HAP-1 (cell line): ENCODE measurements at places on chromosomes 5 and 9.

DNA sequence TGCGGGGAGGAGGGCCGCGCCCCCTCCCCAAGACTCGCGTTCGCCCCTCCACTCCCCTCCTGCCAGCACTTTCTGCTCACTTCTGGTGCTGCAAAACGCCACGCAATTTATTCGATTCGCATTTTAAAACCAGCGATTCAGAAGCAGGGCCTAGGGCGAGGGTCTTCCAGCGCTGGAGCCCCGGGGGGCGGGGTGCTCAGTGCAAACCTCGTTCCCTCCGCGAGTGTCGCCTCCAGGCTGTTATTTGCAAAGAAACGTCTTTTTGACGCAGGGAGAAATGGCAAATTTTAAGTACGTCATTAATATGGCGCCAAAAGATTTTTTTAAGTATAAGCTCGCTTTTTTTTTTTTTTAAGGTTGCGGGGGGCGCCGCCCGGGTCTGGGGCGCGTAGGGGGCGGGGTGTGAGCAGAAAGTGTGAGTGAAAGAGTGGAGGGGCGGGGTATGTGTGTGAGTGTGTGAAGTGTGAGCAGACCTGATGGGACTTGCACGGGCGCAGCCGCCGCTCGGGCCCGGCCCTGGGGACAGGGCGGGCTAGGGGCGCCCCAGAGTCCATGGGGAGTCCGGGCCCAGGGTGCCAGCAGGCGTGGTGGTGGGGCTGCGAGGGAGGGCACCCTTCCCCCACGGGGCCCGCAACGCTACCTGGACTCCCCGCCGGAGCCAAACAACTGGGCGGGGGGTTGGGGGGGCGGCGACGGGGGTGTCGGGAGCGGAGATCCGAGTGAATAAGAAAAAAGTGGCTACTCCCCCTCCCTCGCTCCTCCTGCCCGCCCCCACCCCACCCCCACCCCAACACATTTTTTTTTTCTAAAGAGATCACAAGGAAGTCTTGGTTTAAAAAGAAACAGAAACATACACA, at the start of gene JADE2:
Gene JADE2, plus strand, starts transcription at position 845 of the 857 bp plus-strand sequence. CDS start 10,188 bp downstream, outside the sequence.
- DNase-seq, result peak; percentile 73

DNA sequence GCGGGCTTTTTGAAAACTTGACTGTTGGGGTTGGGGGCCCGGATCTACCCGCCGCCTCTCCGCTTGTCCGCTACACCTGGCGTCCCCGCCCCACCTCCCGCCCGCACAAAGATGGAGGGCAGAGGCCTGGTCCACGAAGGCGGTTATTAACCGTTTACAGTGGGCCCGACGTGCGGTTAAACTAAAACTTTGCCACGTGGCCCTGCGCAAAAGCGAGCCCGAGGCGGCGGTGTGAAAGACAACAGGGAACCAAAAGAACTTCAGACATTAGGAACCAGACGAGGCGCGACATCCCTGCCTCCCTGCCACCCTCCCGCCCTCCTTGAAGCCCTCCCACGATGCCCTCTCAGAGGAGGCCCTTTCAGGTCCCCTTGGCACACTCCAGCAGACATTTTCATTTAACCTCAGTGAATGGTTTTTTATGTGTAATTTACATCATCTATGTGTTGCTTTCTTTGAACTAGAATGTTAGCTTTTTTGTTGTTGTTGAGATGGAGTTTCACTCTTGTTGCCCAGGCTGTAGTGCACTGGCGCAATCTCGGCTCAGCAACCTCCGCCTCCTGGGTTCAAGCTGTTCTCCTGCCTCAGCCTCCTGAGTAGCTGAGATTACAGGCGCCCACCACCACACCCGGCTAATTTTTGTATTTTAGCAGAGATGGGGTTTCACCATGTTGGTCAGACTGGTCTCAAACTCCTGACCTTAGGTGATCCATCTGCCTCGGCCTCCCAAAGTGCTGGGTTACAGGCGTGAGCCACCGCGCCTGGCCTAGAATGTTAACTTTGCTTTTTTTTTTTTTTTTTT, 999 bp upstream of the HNRNPA0 start:
- DNase-seq, result no peak

GRCh38 chr9:126790561-126790960, 14.3 kb upstream of the ZBTB43 start:
- DNase-seq, result no peak

DNA sequence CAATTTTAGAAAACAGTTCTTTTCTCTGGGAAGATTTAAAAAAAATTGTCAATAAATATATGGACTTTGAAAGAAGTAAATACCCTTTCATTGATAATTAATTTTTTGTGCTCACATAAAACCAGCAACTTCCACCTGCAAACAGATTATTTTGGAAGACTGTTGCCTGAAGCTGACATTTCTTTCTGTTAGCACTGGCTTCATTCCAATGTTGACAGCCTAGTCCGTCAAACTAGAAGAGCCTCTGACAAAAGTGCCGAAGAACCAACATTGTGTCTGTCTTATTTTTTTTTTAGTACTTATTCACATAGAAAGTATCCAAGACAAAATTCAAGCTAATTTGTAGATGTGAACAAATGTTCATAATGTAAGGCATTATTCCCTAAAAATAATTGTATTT, 108.6 kb upstream of the TMEM161B start:
- DNase-seq, result no peak

- DNase-seq, result no peak
Observed at GRCh38 chr5:56492812-56493211, 259.7 kb upstream of the ANKRD55 start.

- DNase-seq, result no peak
Observed at GRCh38 chr5:130546211-130546610, 618.8 kb downstream of the HINT1 start.

- no peak for DNase-seq
Observed at GRCh38 chr9:13431222-13431536, 151.7 kb upstream of the MPDZ start.

DNA sequence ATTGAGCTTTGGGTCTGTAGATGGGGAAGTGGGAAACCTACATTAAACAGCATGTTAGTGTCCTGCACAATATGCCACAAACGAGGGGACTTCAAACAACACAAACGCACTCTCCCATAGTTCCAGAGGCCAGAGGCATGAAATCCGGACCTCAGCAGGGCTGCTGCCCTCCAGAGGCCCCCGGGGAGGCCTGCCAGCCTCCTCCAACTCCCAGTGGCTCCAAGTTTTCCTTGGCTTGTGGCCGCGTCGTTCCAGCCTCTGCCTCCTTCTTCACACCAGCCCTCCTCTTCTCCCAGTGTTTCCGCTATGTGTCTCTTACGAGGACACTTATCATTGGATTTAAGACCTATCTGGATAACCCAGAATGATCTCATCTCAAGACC, 13.3 kb upstream of the COL5A1 start:
- DNase-seq, result no peak

DNA sequence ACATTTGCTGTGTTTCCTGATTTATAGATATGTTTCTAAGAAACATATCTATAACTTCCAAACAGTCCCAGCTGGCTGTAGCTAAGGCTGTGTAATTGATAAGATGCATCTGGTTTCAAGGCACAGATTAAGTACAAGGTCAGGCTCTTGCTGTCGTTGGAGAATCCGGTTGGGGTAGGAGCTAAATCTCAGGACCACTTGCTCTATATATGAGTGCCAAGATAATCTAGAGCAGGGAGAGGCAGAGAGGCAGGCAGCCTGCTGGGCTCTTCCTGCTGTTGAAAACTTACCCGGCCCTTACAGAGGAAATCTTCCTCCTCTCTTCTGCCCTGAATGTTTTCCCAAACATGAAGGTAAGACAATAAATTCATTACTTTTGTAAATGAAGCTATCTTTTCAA, at the start of gene C7:
Gene C7, plus strand, starts transcription at position 234 of the 400 bp plus-strand sequence. Its CDS starts 114 bp downstream, at position 348.
- no peak for DNase-seq

DNA sequence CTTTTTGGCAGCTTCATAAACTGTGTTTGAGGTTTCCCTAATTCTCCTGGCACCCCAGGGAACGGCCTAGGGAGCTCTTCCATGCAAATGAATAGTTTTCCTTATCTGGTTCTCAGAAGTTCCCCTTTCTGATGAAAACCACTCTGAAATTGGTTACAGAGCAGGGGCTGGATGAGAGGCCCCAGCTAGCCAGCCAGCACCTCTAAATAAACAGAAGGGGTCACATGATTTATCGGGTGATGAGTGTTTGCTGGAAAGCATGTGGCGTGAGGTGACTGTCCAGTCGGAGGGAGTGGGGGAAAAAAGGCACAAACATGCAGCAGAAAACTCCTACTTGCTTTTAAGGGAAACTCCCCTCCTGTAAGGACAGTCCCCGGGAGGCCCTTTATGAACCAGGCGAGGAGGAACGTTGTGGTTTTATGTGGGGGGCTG, 261.2 kb upstream of the ANKRD55 start:
- DNase-seq, result no peak

DNA sequence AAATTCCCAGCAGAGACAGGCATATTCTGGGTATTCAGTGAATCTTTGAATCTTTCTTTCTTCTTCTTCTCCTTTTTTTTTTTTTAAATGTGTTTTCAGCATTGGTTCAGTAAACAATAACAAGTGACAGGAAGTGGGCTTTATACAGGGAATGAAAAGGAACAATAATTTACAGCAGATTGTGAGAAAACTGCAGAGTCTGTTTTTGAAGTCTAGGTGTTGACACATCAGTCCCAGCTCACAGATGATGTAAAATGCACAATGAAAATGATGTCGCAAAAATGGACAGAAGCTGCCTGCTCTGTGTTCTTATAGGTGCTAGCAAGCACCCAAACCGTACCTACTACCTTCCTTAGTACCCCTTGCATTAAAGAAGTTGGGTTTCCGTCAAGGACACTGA, 38.8 kb downstream of the TNC start:
- no peak for DNase-seq

DNA sequence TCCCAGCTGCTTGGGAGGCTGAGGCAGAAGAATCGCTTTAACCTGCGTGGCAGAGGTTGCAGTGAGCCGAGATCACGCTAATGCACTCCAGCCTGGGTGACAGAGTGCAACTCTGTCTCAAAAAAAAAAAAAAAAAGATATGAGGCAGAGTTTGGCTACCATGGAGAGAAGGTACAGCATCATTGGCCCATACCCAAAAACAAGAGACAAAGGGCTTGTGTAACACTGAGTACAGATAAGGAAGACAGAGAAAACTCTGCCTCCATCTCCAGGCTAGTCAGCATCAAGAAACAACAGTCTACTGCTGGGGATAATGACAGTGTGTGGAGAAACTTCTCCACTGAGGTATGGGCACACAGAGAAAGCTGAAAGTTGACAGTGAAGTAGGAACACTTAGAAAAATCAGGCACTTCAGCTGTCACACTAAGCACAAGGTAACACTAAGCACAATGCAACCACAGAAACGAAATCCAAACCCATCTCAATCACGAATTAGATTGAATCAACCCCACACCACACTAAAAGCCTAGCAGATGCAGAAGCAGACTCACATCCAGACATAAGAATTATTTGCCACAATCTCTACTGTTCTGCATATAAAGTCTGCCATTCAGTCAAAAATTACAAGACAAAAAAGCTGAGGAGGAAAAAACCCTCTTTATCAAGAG, 10.5 kb downstream of the PJA2 start:
- DNase-seq, result no peak

DNA sequence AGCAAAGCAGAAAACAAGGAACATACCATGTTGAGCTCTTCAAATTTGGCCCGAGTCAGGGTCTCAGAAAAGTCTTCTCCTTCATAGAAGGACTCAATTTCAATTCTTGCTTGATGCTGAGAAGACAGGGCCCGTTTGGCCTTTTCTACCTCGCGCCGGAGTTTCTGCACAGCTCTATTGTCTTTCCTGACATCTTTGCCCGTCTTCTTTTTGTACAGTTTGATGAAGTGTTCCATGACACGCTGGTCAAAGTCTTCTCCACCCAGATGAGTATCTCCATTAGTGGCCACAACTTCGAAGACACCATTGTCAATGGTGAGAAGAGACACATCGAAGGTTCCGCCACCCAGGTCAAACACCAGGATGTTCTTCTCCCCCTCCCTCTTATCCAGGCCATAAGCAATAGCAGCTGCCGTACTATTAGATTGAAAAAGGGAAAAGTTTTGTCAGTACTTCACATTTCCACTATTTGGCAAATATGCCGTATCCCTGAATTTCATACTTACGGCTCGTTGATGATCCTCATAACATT, 2.2 kb downstream of the HSPA5 start:
- DNase-seq, result no peak

GRCh38 chr9:83512621-83513020, 25.6 kb downstream of the FRMD3 start:
- no peak for DNase-seq

GRCh38 chr5:81355291-81356251, 38.4 kb downstream of the ACOT12 start:
- DNase-seq, result no peak

DNA sequence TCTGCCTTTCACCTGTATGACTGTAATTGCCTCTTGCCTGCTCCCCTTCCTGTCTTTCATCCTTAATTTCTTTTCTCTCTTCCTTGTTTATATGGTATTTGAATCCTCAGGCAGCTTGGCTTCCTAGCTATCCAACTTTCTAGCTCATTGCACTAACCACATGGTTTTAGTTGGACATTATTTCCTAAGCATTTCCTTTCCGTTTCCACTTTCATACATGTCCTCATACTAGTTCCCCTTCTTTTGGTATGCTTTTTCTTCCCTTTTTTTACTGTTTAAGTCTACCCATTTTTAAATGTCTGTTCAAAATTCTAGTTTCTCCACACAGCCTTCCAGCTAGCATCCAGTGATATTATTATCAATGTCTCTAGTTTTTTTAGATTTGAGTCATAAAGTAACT, 6.6 kb downstream of the CWC27 start:
- no peak for DNase-seq

DNA sequence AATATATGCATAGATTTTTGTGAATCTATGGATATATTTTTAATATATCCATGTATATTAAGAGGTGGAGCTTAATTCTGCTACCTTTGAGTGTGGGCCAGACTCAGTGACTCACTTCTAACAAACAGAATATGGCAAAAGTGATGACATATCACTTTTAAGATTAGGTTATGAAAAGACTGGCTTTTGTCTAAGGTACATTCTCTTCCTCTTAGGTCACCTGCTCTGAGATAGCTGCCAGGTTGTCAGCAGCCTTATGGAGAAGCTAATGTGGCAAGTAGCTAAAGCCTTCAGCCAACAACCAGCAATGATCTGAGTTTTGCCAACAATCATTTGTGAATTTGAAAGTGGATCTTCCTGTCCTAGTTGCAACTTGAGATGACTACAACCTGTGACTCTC, 83.8 kb downstream of the ANKRD31 start:
- no peak for DNase-seq

- DNase-seq, result no peak
Observed at GRCh38 chr5:71631070-71631469, 43.9 kb downstream of the MCCC2 start.

- no peak for DNase-seq
Observed at GRCh38 chr5:143454936-143455516, 51.5 kb upstream of the NR3C1 start.

DNA sequence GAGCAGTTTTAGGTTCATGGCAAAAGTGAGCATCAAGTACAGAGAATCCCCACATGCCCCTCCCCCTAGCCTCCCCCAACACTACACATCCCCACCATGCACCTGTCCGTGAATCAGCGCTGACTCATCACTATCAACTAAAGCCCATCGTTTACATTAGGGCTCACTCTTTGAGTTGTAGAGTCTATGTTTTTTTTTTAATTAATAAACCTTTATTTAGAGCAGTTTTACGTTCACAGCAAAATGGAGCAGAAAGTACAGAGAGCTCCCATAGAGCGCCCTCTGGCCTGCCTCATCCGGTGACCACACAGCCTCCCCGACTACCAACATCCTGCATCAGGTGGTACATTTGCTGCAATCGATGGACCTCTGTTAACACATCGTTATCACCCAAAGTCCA, 47.9 kb upstream of the UNC5A start:
- DNase-seq, result no peak

GRCh38 chr5:167511-167910, 23.8 kb upstream of the LRRC14B start:
- DNase-seq, result no peak
